ENCODE measurements at places on chromosomes 1 and 21.
A peak's percentile ranks its signal among the peaks of the same experiment; 100 is the strongest.

- DNase-seq: no peak
These were observed 320.2 kb downstream of the PDE4B start for GRCh38 chr1:66112744-66113400.

DNA sequence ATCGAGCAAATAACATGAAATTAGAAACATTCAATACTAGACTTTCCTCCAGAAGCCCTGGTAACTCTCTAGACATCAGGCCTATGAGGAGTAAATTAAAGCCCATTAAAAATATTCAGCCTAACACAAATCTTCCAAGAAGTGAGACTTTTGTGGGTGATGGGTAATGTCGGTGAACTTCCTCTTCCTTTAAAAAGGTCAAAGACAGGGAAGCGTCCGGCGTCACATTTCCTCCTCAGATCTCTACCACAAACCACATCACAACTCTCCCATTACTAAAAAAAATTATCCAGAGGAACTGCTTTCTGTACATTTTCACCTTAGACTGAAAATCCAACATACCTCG is 1.4 kb downstream of the EIF4G3 start:
- no peak for DNase-seq

GRCh38 chr1:208159555-208160258 is 84.5 kb downstream of the PLXNA2 start:
- DNase-seq: peak; percentile 76

DNA sequence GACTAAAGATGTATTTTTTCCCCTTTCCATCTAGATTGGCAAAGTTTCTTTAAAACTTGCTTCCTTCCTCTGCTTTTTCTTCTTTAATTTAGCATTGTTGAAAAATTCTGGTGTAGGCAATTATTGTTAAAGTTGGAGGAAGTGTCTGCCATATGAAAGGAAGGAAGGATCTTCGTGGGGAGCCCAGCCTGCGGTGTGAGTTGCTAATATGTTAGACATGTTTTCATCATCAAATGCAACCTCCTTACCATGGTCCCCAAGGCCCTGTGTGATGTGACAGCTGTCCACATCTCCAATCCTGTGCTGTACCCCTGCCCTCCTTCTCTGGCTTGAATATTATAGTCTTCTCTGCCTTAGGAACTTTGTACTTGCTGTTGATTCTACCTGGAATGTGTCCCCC is 81.0 kb upstream of the ZBTB18 start:
- no peak for DNase-seq

DNA sequence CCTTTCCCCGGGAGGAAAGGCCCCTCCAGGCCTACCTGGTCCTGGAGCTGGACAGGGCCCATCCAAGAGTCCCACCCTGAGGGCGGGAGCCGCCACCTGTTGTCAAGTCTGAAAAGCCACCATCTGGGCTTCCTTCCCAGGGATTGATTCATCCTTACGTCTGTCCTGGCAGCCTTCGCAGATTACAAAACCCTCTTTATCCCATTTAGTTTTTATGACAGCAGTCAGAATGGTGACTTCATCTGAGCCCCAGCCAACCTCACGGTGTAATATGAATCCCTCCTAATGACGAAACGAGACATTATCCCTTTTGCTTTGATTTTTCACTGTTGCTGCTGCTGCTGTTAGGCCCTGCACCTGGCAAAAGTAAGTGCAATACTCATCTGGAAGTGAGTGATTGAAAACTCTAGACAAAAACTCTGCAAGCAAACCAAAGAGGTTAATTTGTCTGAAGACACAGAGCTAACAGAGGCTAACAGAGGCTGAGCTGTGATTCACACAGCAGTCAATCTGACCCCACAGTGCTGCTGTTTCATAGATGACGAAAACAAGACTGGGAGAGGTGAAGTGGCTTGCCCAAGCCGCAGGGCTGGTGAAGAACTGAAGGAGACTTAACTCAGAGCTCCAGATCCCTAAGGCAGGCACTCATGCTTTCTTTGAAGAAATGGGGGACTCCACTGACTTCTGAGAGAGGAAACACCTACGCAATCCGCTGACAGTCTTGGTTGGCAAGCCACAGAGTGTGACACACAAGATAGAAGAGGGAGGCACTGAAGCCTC is 30.0 kb upstream of the S100A7 start:
- DNase-seq: peak; percentile 71

Data from right forelimb (tissue), 1 donor.